Left lung (tissue), 14 donors: ENCODE measurements at places on chromosomes 16 and 17. TPM values are rescaled to one million over a fixed set of nuclear protein-coding genes. Genes with fewer than 3 reads are reported as not detected.

GPRC5C gene
- polyA plus RNA-seq: 47.3 TPM

CLN3 gene
- 26.5 TPM for polyA plus RNA-seq

HSD3B7 gene
- 4.9 TPM for polyA plus RNA-seq

TRPV2 gene
- 9.2 TPM for polyA plus RNA-seq

ITGA2B gene
- polyA plus RNA-seq: 7.9 TPM

IRF8 gene
- 13.0 TPM for polyA plus RNA-seq

IL32 gene
- 86.9 TPM for polyA plus RNA-seq

RNF222 gene
- polyA plus RNA-seq: 0.14 TPM

MT2A gene
- 46.6 TPM for polyA plus RNA-seq

TEKT1 gene
- polyA plus RNA-seq: 6.6 TPM

GP1BA gene
- 3.6 TPM for polyA plus RNA-seq

CCL1 gene
- not detected for polyA plus RNA-seq

NOG gene
- polyA plus RNA-seq: 1.8 TPM

DNA sequence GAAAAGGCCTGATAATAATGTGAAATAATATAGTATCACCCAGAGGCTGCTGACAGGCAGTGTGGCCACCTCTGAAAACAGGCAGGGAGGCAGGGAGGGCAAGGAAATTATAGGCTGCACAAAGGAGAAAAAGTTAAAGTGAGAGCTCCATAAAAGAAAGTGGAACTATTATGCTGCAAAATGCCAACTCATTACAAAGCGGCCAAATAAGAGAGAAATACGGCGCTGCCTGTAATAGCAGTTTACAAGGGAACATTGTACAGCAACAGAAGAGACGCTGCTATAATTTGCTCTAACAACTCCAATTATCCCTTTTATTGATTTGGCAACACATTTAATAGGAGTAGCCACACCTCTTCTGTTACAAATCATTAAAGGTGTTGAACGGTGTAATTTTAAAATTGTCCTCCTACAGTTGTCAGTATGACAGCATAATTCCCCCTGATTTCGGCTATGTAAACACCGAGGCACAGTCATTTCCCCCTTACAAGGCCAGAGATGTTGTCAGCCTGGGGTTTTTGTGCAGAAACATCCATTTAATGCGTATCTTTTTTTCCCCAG is 120.3 kb downstream of the MRM1 start:
- DNase-seq: no peak

GRCh38 chr16:71255721-71256120 is 25.2 kb upstream of the HYDIN start:
- DNase-seq: no peak

DNA sequence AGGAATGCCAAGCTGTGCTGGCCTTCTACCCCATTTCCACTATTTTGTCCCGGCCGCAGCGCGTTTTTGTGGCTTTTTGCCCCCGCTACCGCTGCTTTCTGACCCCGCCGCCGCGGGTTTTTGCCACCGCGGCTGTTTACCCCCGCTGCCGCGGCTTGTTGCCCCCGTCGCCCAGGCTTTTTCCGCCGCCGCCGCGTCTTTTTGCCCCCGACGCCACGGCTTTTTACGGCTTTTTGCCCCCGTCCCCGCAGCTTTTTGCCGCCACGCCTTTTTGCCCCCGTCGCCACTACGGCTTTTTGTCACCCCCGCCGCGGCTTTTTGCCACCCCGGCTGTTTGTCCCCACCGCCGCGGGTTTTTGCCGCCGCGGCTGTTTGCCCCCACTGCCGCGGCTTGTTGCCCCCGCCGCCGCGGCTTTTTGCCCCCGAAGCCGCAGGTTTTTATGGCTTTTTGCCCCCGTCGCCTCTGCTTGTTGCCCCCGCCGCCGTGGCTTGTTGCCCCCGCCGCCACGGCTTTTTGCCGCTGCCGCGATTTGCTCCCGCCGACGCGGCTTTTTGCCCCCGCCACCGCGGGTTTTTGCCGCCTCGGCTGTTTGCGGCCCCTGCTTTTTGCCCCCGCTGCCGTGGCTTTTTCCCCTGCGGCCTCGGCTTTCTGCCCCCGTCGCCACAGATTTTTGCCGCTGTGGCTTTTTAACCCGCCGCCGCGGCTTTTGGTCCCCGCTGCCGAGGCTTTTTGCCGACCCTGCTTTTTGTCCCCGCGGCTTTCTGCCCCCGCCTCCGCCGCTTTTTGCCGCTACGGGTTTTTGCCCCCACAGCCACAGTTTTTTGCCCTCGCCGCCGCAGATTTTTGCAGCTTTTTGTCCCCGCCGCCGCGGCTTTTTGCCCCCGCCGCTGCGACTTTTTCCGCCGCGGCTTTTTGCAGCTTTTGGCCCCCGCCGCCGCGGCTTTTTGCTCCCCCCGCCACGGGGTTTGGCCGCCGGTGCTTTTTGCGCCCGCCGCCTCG is 520.4 kb upstream of the WSB1 start:
- no peak for DNase-seq

GRCh38 chr16:80084163-80084562 is 456.6 kb upstream of the DYNLRB2 start:
- DNase-seq: no peak

DNA sequence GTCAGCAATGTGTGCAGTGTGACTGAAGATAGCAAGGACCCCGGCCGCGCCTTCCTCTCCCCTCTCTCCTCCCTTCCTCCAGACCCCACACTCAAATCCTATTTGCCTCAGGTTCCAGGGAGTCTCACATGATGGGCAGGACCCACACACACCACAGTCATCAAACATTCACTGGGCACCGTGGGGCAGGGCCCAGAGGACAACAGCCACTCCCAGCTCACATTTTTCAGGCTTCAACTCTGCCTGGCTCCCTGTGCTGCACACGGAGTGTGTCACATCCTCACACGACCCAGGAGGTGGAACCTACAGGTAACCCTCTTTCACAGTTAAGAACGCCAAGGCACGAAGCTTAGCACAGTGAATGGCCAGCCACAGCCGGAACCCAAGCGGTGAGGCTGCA is 30.5 kb downstream of the PEMT start:
- DNase-seq: no peak

GRCh38 chr17:69702078-69702477 is 287.6 kb downstream of the MAP2K6 start:
- no peak for DNase-seq

DNA sequence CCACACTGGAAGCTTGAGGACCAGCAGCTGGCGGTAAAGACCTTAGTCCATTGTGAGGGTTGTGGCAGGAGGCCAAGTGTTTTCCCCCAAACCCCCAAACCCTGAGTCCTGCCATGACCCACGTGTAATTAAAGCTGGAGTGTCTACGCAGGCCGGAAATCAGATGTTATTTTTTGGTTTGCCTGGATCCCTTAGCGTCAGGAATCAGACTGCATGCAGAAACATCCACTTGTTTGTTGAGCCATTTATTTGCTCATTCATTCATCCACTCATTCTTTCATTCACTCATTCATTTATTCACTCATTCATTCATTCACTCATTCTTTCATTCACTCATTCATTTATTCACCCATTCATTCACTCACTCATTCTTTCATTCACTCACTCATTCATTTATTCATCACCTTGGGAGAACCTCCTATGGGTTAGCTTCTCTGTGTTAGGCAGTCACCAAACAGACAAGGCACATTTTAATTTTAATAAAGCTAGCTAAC is 313.1 kb downstream of the MAF start:
- DNase-seq: no peak

GRCh38 chr16:54473226-54473993 is 186.8 kb upstream of the IRX3 start:
- DNase-seq: no peak

- DNase-seq: no peak
These were observed 95.5 kb upstream of the ZNF469 start for GRCh38 chr16:88287219-88287618.

GRCh38 chr16:87461466-87461991 is 31.3 kb downstream of the ZCCHC14 start:
- peak; percentile 86 for DNase-seq

DNA sequence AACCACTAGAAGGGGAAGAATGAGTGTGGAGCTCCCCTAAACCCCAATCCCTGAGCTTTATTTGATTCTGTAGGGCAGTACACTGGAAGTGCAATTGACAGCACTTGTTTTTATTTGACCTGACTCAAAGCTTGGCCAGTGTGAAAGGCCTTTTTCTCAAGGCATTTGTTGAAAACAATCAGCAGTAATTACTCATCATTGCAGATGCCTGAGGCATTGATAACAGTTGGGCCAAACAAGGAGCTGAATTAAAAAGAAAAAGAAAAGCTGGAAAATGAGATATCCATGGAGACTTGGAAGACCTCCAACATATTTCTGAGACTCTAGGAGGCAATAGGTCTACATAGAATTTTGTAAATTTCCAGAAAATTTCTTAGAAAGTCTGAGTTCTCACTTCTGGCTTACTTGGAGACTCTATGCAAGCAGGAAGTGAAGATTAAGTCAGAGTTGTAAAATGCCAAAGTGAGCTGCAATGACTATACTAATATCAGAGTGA is 200.8 kb upstream of the KCNJ16 start:
- DNase-seq: no peak

DNA sequence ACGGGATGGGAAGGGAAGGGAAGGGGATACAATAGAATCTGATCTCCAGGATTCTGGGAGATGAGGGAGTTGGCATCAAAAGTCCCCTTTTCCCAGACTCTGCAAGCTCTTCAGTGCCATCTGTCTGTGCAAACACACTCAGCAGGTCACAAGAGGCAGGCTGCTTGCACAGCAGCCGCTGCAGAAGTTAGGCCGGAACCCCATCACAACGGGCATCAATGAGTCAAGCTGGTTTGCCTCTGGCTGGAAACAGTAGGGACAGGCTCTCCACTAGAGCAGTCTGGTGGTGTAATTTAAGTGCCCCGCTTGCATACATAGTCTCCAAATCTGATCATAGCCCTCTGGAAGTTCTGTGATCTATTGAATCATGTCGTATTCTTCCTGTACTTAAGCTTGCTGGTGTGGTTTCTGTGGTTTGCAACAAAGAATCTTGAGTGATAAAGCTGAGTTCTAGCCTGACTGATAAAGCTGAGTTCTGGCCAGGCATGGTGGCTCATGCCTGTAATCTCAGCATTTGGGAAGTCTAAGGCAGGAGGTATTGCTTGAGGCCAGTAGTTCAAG is 33.7 kb upstream of the KDM8 start:
- DNase-seq: no peak

- DNase-seq: peak; percentile 78
These were observed 27.4 kb upstream of the ADORA2B start for GRCh38 chr17:15917438-15918027.

DNA sequence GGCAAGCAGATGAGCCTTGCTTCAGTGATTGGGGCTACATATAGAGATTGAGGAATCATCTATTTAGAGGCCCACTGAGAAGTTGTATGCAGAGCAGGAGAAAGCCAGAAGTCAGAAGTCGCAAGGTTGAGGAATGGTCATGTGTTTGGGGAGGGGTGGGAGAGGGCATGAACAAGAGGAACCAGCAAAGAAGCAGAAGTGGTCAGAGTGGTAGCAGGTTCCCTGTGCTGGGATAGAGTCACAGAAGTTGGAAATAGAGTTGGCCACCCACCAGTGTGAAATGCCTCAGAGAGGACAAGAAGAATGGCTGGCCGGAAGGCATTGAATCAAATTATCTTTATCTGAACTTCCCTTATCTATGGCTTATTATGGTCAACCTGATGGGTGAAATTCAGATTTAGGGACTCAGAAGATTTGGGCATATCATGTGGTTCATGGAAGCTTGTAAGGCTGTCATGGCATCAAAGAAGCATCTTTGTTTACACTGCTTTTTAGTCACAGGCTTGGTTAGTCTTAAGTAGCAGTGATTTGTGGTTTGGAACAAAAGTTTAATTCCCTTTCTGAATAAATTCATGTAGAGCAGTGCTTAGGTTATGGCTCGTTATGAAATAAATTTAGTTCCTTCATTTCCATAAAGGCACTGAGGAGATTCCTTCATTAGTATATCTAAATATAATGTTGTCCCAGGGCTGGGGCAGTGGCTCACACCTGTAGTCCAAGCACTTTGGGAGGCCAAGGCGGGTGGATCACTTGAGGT is 19.7 kb downstream of the MAP3K3 start:
- no peak for DNase-seq

- DNase-seq: no peak
These were observed 112.8 kb downstream of the CLEC16A start for GRCh38 chr16:11056993-11057649.

- DNase-seq: peak; percentile 96
These were observed 9.3 kb downstream of the GIT1 start for GRCh38 chr17:29579866-29580771.

DNA sequence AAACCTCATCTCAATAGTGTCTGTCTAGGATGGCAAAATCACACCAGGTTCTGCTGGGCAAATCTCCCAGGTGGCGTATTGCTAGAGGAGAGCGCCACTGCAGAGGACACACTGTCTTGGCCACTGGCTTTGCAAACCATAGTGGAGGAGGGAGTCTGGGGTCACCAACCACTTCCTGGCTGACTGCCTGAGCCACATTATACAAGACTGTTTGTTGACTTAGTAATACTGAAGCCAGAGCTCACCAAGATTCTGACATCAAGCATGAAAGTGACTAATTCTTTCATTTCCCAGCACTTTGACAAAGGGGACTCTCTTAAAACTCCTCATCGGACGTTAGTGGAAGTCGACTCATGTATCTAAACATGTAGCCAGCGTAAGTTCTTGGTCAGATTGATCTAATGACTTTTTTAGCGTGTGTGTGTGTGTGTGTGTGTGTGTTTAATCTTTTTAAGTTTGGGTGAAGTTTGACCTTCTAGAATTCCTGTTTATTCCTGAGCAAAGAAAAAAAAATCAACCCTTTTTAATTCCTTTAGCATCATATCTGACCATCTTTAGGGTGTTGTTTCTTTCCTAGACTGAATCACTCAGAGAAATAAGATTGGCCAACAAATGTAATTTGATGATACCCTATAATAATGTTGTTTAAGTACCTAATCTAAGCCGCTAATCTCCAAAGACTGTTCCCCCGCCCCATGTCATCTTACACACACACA is 13.7 kb downstream of the PITPNC1 start:
- DNase-seq: no peak

GRCh38 chr17:63497708-63498483 is 21.0 kb downstream of the ACE start:
- no peak for DNase-seq

DNA sequence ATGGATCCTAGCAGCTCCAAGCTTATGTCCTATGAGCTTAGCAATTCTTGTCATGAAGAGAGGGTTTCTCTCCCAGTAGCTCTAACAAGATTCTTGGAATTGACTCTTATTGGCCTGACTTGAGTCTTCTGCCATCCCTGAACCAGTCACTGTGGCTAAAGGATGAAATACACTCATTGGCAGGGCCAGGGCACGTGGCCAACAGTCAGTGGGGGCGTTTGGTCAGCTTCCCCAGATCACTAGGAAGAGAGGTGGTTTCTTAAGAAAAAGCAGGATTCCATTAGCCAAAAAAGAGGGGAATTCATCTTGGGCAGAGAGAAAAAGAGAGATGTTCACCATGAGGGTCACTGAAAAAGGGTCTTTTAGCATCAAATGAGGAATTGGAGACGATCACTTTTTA is 363.2 kb downstream of the SNX29 start:
- no peak for DNase-seq

DNA sequence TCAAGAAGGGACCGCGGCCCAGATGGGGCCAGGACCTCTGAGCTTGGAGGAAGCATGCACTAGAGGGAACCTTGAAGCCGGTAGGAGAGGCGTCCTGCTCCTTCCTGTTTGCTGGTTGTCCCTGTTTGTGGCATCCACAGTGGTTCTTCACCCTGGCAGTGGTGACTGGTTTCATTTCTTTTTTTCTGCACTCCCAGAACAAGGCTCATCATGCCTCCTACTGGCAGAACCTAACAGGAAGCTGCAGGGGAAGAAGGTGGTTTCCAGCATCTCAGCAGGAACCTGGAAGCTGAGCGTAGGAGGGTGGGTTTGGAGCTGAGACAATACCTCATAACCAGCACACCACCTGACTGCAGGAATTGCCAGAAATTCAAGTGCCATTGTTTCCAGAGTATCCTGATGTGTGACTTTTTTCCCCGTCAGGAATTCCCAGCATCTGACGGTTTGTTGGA is 5.8 kb downstream of the TMEM231 start:
- DNase-seq: peak; percentile 34

GRCh38 chr16:29995911-29996765 is at the start of gene INO80E:
Gene INO80E (plus strand): TSS chr16:29996241. CDS start chr16:29996311, 70 bp downstream.
- peak; percentile 98 for DNase-seq
